Spinal cord (tissue), 10 donors: ENCODE measurements at places on chromosomes 7 and 10. TPM values are rescaled to one million over a fixed set of nuclear protein-coding genes. Genes with fewer than 3 reads are reported as not detected.

- DNase-seq = no peak
These were observed 58.1 kb downstream of the CAV1 start for GRCh38 chr7:116582806-116583444.

DNA sequence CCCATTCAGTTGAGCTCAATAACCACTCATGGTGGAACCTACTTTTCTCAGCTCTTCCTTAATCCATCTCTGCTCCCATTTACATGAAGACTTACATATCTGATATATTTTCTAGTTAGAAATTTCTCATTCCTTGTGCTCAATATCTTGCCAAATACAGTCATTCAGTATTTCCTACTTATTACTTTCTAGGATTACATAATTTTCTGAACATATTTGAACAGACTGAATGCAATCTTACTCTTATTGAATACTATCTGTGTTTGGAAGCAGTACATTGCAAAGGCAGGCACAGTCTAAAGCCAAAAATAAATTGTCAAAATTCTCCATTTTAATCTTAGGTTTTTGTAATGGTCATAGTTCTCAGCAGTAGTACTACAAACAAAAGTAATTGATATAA, 126.0 kb downstream of the GNAI1 start:
- DNase-seq = no peak

GRCh38 chr7:12315049-12315448, 88.6 kb downstream of the VWDE start:
- DNase-seq = no peak

DNA sequence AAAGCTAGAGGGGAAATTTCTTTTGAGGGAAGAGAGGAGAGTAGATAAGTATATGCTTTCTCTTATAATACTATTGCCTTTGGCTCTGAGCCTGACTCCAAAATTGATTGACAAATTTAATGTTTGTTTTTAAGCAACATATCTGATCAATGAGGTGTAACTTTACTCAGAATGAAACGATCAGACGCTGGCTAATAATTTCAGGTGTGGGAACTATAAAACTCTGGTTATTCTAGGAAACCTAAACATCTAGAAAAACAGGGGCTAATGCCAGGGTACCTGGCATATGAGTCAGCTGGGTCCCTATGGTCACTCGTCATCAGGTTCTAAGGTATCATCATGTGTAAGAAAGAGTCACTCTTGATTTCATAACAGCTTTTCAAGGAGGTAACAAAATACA, 139.7 kb downstream of the ATE1 start:
- DNase-seq = no peak

DNA sequence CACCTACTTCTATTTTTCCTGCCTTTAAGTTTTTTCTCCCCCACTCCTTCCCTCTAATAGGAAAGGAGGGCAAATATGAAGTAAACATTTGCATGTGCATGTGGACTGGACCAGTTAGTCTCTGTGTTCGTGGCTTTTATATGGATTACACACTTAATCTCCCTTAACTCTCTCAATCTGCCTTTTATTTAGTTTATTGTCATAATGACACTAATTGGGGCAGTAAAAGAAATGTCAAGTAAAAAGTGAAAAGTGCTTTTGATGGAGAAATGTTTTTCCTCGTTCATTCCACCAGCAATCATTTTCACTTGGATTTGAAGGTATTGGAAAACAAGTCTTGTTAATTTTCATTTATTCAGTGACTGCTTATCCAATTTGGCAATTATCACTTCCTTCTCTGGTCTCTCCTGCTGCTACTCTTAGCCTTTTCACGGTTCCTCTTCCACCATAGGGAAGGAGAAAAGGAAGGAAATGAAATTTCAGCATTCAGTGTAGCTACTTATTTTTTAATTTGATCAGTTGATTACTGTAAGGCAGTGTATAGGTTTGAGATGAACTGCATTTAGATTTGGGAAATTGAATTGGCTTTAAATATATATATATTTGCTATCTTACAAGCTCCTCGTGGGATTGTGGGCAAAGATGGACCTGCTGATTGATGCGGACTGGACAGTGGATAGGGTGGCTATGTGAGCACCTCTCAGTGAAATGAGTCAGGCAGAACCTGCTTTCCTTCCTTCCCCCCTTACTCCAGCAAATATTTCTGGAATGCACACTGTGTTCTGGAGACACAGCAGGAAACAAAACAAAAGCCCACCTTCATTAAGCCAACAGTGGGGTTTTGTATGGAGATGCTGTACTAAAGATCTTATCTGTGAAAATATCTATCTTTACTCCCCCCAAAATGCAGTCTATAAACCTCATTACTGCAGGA, 77.5 kb downstream of the LRRC4 start:
- no peak for DNase-seq

DNA sequence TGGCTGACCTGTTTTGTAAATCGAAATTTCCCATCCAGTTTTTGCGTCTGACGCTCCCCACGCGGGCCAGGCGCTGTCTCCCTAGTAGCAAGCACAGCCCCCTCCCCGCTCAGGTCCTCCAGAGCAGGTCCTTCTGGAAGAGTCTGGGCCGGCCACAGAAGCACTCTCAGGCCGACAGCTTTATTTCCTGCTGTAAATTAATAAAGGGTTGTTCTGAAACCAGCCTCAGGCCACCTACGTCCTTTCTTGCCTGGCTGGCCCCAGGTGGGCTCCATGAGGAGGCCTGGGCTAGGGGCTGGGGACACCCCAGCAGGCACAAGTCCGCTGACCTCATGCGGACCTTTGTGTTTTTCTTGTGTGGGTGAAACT, 35.2 kb downstream of the CAMK2B start:
- no peak for DNase-seq

DNA sequence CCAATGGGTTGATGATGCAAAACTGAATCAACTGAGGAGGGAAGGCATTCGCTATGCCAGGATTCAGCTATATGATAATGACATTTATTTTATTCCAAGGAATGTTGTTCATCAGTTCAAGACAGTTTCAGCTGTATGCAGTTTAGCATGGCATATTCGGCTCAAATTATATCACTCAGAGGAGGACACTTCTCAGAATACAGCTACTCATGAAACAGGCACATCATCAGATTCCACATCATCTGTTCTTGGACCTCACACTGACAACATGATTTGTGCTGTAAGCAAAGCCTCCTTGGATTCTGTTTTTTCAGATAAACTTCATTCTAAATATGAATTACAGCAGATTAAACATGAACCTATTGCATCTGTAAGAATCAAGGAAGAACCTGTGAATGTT, 19.7 kb downstream of the TMEM60 start:
- DNase-seq = no peak

DNA sequence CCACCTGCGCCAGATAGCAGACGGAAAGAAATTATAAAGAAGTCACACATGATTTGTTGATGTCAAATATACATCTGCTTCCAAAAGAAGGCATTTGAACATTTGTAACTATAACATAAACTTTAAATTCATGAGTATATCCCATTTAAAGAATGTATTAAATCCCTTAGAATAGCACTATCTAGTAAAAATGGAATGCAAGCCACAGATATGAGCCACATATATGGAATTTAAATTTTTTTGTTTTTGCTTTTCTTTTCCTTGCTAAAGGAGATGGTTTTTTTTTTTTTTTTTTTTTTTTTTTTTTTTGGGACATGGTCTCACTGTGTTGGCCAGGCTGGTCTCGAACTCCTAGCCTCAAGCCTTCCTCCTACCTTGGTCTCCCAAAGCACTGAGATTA, 730.8 kb downstream of the PHTF2 start:
- DNase-seq = no peak

- DNase-seq = no peak
These were observed 83.3 kb downstream of the RNLS start for GRCh38 chr10:88499569-88500470.

- peak; percentile 95 for DNase-seq
These were observed at the start of gene PPP1R3C for GRCh38 chr10:91632671-91633550. Gene PPP1R3C (minus strand): TSS chr10:91633071. CDS start chr10:91632969, 102 bp downstream.

DNA sequence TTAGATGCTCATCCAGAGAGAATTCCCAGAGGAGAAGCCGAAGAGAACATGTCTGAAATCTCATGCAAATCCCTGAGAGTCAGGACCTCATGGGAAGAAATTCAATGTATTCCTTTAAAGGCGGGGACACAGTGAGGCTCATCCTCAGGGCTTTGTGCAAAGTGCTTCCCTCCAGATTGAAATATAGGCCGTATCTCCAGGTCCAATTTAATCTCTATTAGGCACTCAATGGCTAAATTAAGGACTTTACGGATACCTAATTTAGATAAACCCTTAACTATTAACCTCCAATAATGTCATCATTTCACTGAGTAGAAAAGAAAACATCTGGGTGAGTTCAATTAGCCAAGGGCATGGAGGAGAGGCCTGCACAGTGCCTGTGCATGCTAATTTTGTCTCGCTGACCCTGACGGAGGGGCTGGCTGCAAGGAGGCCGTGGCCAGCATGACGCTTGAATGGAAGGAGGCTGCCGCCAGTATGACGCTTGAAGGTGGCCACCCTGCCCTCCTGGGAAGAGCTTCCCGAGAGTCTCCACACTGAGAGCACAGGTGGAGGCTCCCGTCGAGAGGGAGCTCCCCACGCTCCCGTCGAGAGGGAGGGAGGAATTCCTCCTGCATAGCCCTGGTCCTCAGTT, 287.6 kb downstream of the ADARB2 start:
- no peak for DNase-seq

DNA sequence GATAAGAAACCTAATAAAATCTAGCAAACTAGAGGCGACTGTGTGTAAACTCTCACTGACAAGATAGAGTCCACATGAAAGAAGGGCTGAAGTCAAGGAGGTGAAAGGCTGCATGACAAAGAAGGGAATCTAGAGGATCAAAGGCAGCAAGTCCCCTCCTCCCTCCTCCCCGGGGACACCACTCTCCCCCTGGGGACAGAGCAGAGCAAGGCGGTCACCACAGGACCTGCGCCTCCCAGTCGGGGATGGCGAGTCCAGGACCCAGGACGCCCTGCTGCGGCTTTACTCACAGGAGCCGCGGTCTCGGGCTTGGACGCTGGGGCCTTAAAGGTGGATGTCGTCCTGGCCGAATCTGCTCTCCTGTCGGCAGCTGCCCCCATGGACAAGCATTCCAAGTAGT, 22.4 kb downstream of the BRI3 start:
- DNase-seq = no peak

DNA sequence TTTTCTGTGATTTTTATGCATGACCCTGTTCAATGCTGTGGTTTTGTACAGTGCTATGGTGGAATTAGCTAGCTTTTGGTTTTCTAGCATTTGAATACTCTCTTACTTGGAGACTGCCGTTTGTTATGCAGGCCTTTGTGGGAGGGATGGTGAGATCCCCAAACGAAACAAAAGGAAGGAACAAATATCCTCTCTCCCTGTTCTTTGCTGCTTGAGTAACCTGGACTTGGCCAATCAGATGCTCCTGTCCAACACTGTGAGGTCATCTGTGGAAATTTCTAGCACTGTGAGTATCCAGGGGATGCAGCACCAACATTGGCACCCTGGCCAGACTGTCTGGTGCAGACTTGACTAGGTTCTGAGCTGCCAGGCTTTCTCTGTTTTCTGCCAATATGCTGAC, 314.4 kb downstream of the ANKRD30A start:
- DNase-seq = no peak

DNA sequence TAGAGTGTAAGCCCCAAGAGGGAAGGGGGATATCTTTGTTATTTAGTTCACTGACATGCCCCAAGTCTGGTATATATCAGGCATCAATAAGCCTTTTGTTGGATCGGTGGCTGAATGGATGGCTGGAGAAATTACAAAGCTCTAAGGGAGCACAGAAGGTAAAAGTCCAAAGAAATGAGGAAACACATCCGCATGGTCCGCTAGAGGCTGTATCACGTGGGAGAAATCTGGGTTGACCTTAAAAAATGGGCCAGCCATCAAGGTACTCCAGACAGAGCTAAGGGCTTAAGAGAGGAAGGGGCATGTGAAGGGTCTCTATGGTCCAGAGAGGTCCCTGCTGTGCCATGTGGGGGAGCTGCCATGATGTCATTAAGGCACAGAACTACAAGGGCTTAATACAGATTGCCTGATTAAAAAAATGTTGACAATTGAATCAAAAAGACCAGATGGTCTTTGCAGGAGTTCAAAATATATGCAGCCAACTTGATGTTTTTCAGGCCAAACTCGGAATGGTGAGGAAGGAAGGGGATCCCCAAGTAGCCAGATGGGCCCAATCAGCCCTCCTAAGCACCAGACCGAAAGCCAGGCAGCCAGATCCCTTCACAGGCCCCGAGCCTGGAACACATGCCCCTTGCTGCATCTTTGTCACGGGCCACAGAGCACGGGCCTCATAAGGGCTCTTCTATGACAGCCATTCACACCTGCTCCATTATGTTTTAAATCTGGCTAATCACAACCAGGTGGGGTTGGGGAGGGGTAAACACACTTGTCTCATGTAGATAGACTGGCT, 31.9 kb downstream of the SCRN1 start:
- DNase-seq = peak; percentile 69

DNA sequence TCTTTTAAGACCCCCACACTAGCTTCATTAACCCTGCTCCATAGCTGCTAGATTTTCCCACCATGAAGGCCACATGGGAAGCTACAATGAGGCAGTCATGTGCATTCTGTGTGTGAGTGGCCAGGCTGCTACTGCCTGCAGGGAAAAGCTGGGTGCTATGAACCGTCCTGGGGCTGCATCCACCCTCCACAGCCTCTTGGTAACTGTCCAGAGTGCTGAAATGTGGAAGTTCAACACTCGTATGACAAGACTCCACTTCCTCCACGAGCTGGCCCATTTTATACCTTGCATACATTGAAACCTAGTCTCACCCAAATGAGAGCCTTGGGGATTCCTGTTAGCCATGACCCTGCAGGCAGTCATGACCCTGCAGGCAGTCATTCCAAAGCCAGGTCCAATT, 59.4 kb downstream of the CUZD1 start:
- DNase-seq = no peak

DNA sequence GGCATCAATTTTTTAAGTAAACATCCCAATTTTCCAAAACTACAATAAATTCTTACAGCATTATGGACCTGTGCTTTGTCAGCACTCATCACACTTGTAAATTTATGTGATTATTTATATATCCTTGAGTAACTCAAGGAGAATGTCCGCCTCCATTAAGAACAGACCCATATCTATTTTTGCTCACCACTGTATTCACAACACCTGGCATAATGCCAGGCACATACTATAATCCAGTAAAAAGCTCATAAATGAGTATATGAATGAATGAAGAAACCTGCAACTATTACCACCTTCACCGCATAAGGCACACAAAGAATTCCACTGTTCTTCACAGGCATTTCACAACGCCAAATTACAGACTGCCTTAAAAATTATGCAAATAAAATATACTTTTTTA, 46.9 kb downstream of the MINDY3 start:
- DNase-seq = no peak

- DNase-seq = no peak
These were observed 217.1 kb upstream of the FRMD4A start for GRCh38 chr10:14547816-14548215.

DNA sequence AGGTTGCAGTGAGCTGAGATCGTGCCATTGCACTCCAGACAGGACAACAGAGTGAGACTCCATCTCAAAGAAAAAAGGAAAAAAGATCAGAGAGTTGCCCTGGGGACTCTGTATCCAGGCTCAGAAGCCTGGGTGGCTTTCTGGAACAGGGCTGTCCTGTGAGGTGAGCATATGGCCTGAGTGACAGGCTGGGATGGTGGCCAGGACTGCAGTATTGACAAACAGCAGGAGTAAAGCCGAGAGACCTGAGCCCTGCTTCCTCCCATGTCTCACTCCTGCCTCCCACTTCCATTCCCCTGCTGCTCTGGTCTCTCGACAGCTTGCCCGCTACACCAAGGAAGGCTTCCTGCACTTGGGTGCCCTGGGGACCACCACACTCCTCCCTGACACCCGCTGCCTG, 578.5 kb downstream of the GALNT17 start:
- no peak for DNase-seq

- DNase-seq = no peak
These were observed 425.7 kb upstream of the NFE2L3 start for GRCh38 chr7:25726170-25726780.

SLC18A3 gene
- polyA plus RNA-seq = 17.0 TPM

MMD2 gene
- polyA plus RNA-seq = 58.2 TPM

DPYSL4 gene
- 97.6 TPM for polyA plus RNA-seq

CD36 gene
- polyA plus RNA-seq = 24.7 TPM

TPK1 gene
- polyA plus RNA-seq = 3.5 TPM
